Ascending aorta (tissue), 2 donors: ENCODE measurements at places on chromosomes 2 and 18. TPM values are rescaled to one million over a fixed set of nuclear protein-coding genes. Genes with fewer than 3 reads are reported as not detected.

DNA sequence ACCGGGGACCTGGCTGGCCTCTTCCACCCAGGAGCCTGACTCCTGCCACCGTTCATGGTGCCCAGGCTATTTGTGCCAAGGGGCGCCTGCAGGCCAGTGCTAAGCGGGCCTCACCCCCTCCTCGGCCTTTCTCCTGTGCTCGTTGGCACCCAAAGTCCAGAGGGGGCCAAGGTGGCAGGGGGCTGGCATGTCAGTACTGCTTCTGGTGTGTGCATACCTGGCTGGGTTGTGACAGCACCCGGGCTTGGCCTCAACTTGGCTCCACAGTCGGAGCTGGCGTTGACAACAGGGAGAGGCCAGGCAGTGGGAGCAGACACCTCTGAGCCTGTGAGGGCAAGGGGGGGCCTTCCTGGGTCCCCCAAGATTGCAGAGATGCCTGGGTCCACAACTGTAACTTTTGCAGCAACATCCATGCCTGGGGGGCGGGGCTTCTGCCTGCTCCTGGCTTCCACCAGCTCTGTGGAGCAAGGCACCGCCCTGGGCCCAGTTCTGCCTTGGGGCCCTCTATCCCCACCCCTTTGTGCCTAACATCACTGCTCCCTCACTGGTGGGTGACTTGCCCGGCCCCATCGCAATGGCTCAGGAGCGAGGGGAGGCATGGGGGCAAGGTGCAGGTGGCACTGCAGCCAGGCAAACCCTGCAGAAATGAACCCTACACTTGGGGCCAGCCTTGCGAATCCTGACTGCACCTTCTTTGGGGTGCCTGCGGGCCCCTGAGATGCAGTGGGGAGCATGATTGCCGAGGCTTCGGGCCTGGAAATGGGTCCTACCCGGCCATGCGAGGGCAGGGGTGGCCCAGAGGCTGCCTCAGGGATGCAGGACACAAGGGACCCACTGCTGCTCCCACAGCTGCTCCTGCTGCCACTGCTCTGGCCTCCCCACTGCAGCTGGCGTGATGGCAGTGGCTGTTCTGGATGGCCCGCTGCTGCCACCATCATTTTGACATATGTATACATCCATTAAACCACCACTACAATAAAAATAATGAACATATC lies 35.9 kb downstream of the PTPN4 start:
- no peak for DNase-seq

- no peak for DNase-seq
Measured at GRCh38 chr2:174797781-174798276, 33.6 kb upstream of the CHRNA1 start.

- no peak for DNase-seq
Measured at GRCh38 chr2:187105218-187105617, 256.2 kb upstream of the ZSWIM2 start.

DNA sequence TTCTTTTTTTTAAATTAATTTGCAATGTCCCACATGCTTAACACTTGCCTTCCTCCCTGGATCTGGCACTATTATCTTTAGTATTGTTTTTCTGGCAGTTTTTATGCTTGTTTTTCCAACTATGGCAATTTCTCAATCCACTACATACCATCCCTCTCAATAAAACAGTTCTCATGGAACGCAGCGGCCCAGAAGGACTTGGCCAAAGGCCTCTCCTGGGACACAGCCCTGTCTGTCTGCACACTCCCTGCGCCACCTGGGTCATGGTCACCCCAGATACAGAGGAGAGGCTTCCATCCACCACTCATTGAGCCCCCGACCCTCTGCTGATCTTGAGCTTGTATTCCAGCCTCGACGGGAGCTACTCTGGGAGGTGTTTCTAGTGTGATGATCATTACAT lies 91.2 kb downstream of the TWIST2 start:
- DNase-seq = peak; percentile 66

DNA sequence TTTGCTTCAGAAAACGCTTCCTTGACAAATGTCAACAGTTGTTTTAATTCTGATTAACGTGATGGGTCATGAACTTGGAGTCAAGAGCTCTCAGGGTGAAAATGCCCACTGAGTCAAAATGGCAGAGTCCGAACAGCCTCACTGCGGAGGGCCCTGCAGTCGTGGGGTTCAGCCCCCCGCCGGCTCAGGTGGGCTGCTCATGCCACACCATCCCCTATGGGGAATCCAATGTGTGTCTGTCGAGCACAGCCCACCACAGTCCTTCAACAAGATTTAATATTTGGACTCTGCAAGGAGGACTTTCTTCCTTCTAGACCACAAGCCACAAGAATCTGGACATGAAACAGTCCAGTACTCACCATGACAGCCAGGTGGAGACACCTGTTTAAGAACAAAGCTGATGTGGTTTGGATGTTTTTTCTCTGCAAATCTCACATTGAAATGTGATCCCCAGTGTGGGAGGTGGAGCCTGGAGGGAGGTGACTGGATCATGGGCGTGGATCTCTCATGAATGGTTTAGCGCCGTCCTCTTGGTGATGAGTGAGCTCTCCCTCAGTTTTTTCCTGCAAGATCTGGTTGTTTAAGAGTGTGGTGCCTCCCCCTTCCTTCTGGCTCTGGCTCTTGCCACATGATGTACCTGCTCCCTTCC lies 201.0 kb downstream of the NDUFA10 start:
- no peak for DNase-seq

DNA sequence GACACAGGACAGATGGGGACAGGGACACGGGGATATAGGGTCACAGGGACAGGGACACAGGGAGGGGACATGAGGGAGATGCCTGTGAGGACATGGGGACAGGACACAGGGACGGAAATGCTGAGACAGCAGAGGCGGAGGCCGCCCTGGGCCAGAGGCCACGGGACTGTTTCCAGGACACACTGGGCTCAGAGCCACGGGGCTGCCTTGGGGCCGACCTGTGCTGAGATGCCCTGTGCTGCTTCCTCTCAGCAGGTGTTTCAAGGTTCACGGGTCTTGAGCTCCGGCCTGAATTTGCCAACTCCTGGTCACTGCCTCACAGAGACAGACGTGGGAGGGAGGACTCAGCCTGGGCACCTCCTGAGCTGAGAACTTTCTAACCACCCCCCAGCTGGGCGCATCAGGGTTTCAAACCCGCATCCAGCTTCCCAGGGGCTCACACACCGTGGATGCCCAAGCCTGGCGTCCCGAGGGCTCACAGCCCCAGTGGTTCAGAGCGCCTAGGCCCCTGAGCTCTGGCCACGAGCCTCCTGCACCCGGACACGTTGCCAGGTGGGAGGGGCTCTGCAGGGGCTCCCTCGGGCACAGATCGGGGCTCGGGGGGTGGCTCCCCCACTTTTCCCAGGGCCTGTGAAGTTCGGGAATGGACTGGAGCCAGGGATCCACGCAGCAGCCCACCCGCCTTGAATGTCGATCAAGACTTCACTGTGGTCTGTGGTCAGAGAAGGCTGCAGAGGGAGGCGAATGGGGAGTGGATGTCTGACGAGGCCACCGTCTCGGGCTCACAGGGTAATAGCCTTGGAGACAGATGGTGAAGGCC lies 64.1 kb downstream of the SLC66A2 start:
- DNase-seq = peak; percentile 60

- no peak for DNase-seq
Measured at GRCh38 chr18:22322243-22322691, 95.4 kb downstream of the CTAGE1 start.

Gene BIN1
- 71.6 TPM for total RNA-seq

Gene NTSR2
- not detected for total RNA-seq

Gene CYRIA
- total RNA-seq = 7.1 TPM
